ENCODE measurements at places on chromosomes 13 and 19.
A peak's percentile ranks its signal among the peaks of the same experiment; 100 is the strongest.

DNA sequence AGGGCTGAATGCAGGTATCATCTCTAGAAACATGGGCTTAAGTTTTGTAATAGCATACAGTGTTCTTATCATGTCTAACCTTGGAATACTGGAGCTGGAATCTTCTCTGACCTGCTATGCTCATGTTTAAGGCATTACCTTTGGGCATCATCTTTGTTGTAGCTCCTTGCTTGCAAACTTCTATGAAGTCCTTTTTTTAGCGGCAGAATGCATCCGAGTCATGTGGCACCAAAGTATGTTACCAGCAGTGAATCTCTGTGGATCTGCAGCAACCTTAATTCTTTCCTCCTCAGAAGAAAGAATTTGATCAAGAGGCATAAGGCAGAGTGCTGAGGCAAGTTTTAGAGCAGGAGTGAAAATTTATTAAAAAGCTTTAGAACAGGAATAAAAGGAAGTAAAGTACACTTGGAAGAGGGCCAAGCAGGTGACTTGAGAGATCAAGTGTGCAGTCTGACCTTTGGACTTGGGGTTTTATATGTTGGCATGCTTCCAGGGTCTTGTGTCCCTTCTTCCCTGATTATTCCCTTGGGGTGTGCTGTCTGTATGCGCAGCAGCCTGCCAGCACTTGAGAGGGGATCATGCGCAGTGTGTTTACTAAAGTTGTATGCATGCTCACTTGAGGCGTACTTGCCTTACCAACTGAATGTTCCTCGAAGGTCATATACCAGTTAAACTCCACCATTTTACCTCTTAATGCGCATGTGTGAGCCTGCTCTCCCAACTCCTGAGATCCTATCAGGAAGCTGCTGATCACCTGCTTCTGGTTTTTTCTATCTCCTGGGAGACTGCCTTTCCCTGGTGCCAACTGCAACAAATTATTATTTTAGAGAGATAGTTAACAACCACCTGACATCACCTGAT is 115.5 kb downstream of the LACC1 start:
- peak; percentile 33 for DNase-seq

GRCh38 chr13:24921003-24921402 is 157.0 kb downstream of the RNF17 start:
- no peak for DNase-seq

- DNase-seq: no peak
Measured at GRCh38 chr19:52692431-52693008, 42.3 kb downstream of the ZNF611 start.

- DNase-seq: no peak
Measured at GRCh38 chr13:41765020-41765419, 195.9 kb downstream of the VWA8 start.

- DNase-seq: no peak
Measured at GRCh38 chr13:110449219-110450015, 112.1 kb downstream of the RAB20 start.

GRCh38 chr19:37413313-37414084 is 42.6 kb downstream of the ZNF527 start:
- no peak for DNase-seq

DNA sequence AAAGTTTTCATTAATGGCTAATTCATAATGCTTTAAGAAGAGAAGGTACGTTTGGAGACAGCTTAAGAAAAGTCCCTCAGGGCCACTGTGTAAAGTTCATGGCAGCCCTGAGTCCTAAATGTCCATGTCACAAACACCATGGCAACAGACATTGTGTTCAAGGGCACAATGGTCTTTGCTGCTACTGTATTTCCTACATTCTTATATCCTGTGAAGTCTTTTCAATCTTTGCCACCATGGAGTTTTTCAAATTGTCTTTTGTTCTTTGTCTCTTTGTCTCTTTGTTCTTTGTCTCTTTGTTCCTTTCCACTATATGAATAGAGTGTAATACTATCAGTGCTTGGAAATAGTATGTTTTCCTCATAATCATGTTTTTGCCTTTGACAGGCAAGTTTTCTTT is 178.8 kb downstream of the VWA8 start:
- no peak for DNase-seq

- no peak for DNase-seq
Measured at GRCh38 chr19:15259907-15260306, 27.7 kb upstream of the EPHX3 start.

- no peak for DNase-seq
Measured at GRCh38 chr13:51861723-51862300, at the start of gene CCDC70. Gene CCDC70, plus strand, starts transcription at chr13:51861969. Its CDS starts 3,443 bp downstream, at chr13:51865412.

- DNase-seq: no peak
Measured at GRCh38 chr19:34990578-34991192, 9.4 kb upstream of the GRAMD1A start.

- no peak for DNase-seq
Measured at GRCh38 chr19:15812060-15812722, 3.3 kb downstream of the OR10H1 start.

DNA sequence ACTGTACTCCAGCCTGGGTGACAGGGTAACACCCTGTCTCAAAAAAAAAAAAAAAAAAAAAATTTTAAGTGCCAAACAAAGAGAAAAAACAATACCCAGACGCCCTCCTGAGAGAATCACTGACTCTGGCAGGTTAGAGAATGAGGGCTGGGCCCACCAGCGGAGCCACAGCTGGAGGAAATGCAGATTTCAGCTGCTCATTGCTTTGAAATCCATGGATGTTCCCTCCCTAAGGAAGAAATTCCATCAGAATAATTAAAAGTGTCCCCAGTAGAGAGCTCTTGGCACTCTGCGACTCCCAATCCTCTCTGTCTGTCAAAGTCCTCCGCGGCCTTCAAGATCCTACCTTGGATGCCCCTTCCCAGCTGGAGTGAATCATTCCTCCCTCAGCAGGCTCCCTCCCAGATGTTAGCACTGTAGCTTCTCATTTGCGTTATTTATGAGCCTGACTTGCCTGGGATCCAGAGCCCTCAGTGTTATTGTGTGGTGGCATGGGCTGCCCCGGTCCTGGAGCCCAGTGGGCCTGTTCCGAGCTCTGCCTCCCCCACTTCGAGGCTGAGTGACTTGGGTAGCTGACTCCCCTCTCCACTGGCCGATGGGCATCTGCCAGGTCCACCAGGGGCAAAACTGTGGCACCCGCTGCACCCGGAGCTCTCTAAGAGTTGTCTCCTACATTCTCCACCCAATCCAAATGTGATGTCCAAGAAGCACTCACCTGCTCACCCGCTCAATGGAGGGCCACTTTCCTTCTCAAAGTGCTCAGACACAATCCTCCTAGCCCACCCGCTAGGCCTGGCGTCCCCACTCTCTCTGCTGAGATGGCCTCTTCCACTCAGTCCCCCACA is 47.0 kb downstream of the SERP2 start:
- DNase-seq: no peak

DNA sequence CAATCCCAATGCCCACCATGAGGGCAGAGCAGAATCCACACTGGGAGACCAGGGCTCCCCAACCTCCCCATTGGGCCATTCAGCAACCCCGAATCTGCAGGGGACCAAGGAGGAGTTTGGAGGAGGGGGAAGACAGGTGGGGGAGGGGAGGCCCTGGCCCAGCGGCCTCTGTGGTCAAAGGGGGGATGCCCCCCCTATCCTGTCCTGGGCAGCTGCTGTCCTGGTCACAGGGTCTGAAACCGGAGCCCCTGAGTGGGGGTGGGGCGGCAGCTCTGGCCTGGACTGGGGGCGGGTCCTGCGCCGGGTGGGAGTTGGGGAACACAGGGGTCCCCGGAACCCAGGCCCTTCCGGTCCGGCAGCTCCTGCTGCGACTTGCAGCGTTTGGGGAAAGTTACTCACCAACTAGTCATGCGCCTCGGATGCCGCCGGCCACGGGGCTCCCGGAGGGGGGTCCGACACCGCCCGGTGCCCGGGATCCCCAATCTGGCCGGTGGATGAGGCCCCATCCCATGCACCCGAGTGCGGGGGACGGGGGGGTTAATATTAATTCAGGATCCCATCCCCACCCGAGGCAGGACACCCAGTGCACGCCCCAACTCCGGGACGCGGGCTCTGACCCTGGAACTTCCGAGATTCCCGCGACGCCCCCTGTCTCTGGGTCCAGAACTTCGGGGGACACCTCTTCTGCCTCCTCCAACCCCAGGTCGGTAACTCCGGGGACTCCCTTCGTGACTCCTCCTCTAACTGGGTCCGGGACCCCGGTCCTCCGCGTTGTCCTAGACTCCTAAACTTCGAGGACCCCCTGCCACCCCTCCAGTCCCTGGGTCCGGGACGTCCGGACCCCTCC is 872 bp downstream of the HOMER3 start:
- no peak for DNase-seq

DNA sequence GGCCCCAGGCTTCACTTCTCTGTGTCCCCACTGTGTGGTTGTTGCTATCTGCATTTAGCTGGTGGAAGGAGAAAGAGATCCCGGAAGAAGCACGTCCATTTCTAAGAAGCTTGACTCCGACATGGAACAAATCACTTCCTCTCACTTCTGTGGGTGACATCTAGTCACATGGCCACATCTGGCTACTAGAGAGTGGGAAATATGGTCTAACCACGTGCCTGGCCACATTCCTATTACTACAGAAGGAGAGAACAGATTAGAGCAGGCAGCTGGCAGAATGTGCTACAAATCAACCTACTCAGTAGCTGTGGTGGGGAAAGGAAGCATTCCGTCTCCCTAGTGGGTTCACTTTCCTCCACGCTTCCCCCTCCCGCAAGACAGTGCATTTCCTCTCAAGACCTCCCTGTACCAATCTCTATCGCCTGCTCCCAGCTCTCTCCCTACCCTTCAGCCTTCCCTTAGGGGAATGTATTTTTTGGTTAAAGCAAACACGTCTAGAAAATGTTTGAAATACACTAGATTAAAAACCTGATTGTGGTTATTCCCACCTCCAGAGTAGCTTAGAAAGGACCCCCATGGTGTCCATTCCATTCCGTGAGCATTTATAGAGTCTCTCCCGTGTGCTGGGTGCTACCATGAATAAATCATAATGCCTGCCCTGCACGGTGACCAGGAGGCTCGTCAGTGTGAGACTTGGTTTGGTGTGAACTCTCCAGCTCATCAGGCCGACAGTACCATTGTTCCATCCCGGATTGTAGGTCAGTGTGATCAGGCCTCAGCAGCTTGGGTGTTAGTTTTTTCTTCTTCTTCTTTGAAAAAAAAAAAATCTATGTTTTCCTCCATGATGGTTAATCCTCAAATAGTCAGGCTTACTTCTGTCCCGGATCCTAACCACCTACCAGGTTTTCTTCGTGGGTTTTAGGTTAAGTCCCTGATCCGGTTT is 8.0 kb upstream of the AMER2 start:
- DNase-seq: no peak

DNA sequence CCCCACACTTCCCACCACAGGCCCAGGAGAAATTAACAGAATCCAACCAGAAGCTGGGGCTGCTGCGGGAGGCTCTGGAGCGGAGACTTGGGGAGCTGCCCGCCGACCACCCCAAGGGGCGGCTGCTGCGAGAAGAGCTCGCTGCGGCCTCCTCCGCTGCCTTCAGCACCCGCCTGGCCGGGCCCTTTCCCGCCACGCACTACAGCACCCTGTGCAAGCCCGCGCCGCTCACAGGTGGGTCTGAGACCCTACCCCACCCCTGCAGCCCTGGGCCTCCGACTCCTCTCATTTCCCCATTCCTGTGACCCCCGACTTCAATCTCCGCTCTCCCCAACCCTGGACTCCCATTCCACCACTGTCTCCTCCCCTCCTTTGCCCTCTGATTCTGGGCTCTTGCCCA is 17.8 kb downstream of the PKN1 start:
- DNase-seq: no peak

GRCh38 chr19:17424743-17425365 is 5.0 kb downstream of the MVB12A start:
- peak; percentile 51 for DNase-seq

GRCh38 chr13:75333103-75333502 is 148.9 kb downstream of the TBC1D4 start:
- no peak for DNase-seq

- DNase-seq: no peak
Measured at GRCh38 chr13:95641291-95642027, 3.0 kb downstream of the DZIP1 start.

GRCh38 chr19:1587872-1588271 is 4.8 kb downstream of the MBD3 start:
- no peak for DNase-seq

DNA sequence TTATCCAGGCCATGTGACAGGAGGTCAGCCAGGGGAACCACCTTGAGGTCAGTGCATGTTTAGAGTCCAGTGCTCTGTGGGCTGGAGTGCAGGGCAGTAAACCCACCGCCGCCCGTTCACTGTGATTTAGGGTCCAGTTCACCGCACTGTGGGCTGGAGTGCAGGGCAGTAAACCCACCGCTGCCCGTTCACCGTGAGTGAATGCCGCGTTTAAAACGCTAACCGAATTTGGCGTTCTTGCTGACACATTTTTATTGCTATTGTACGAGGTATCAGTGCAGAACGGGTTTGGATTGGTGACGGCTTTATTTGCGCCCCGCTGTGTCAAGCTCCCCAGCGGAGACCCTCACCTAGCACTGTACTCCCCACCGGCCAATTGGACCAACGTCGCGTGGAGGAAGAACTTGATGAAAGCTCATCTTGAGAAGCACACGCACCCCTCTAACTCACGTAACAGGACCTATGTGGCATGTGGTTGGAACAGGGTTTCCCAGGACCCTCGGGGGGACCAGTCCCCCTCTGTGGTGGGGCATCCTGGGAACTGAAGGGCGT is 27.9 kb downstream of the C13orf46 start:
- DNase-seq: no peak

- no peak for DNase-seq
Measured at GRCh38 chr13:94228763-94229162, 250.7 kb downstream of the DCT start.

GRCh38 chr13:111944171-111944583 is 122.8 kb upstream of the SOX1 start:
- no peak for DNase-seq

GRCh38 chr19:1826557-1827521 is 14.8 kb upstream of the ATP8B3 start:
- DNase-seq: no peak

GRCh38 chr13:114073881-114074612 is 58.4 kb downstream of the RASA3 start:
- no peak for DNase-seq

- DNase-seq: no peak
Measured at GRCh38 chr13:88257706-88258105, 586.5 kb downstream of the SLITRK5 start.

- DNase-seq: no peak
Measured at GRCh38 chr19:4539693-4540581, at the start of gene LRG1. Gene LRG1, minus strand, starts transcription at chr19:4540036. Its CDS starts 23 bp downstream, at chr19:4540013.

DNA sequence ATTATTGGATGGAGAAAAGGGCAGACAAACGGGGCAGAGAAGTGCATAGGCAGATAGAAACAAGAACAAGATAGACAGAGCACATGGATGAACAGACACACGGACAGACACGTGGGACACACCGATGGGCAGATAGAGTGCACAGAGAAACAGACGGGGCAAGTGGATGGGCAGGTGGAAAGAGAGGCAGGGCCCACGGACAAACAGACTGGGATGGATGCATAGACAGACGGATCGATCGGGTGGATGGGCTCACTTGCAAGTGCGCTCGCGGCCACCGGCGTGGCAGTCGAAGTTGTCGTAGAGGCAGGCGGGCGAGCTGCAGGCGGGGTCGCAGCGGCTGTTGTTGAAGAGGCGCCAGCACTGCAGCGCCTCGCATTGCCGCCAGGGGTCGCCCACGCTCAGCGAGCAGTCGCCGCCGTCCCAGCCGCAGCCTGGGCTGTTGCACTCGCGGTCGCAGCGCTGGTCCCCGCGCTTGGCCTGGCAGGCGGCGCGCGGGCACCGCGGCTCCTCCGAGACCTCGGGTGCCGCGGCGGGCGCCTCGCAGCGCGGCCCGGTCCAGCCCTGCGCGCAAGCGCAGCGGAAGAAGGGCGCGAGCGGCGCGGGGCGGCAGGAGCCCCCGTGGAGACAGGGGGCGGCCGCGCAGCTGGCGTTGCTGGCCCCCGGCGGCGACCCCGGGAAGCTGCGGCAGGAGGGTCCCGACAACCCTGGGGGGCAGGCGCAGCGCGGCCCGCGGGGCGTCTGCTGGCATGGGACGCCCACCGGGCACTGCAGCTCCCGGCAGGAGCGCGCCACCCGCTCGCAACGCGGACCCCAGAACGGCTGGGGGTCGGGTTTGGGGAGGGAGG is 23.3 kb downstream of the NOTCH3 start:
- peak; percentile 78 for DNase-seq
